ENCODE measurements at places on chromosomes 1 and 21.

- no peak for DNase-seq
These were observed 470.0 kb upstream of the VAMP3 start for GRCh38 chr1:7300893-7301663.

DNA sequence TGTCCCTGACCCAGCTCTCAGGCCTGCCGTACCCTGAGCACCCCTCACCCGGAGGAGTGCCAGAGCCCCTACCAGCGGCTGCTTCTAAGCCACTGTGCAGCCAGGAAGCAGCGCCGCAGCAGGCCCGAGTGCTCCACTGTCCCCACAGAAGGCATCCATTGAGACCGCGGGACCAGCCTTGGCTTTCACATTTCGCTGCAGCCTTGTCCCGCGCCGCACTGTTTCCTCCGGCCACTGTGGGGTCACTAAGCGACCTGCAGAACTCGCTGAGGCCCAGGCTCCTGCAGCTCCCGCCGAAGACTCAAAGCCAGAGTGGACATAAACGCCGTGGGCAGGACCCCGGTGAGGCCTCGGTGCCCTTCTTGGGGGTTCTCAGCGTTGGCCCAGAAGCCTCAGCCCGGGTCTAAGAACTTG, 3.0 kb downstream of the ALX3 start:
- no peak for DNase-seq

GRCh38 chr1:204513117-204513716, 3.0 kb upstream of the MDM4 start:
- DNase-seq, result peak; percentile 51

DNA sequence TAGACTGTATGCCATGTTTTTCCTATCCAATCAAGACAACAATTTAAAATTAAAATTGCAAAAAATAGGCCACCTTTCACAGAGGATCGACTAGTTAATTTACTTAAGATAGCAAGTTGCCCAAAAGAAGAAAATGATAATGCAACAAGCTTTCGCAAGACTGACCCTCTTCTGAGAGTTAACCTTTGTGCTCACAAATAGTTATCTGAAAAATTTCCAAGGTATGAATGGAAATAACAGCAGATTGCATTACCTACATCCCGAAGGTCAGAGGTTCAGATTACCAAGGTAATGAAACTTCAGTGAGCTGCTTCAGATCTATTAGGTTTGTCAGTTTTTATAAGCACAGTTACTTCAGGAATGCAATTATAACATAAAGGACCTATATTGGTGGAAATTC, 298.0 kb downstream of the KCTD3 start:
- no peak for DNase-seq

- no peak for DNase-seq
These were observed 135.8 kb upstream of the B3GALT2 start for GRCh38 chr1:193322211-193322610.

GRCh38 chr1:229153955-229154548, 116.9 kb upstream of the RAB4A start:
- no peak for DNase-seq

DNA sequence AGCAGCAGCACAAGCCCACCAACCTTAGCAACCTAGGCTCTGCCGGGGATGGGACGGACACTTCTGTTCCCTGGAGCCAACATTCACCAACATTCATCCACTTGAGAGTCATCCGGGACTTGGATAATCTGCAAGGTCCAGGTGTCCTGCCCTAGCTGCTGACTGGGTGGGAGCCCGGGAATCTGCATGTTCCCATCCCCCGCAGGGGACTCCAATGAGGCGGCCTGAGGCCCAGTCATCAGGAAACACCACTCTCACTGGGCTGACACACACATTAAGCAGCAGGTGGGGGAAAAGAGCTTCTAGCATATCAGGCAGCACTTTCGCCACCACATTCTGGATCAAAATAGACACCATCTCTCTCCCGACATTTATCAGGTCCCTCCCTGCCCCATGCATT, 38.4 kb upstream of the CCSAP start:
- no peak for DNase-seq

DNA sequence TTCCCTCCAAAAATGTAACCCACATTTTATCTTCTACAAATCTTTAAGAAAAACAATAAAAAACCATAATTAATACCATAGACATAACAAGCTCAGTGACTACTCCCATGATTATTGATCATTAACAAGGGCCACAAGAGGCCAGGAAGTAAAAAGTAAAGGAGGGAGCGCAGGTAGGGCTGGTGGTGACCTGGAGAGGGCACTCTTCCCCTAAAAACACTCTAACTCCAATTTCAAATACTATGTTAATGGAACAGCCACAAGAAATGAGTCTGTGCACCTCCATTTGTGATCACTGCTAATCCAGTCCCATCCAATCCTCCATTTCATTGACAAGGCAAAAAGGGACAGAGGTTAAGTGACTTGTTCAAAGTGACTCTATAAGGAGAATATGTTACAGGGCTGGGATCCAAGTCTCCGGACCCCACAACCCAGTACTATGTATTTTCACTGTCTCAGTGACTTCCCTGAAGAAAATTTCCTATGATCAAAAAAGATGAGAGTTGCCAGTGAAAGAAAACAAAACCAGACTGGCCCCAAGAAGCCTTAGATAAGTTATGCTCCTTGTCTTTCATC, 41.2 kb upstream of the CFAP298 start:
- DNase-seq, result peak; percentile 32

- no peak for DNase-seq
These were observed 9.7 kb downstream of the ZNF362 start for GRCh38 chr1:33265780-33266605.

- DNase-seq, result peak; percentile 62
These were observed 216.4 kb downstream of the LTN1 start for GRCh38 chr21:28776251-28776650.

DNA sequence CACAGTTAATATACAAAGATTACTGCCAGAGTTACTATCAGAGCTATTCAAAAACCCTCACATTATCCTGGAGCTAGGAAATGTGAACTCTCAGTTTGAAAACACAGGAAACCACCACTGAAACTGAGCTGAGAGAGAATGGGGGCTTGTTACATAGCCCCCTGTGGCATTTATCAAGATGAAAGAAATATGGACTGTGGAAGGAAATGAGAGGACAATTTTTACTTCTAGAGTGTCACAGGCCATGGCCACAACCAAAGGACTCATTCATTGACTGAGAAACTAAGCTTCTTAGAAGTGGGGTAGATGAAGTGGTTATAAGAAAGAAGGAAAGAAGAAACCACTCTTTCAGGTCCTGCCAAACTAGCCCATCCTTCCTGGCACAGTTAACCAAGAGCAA, 25.3 kb downstream of the DSTYK start:
- peak; percentile 12 for DNase-seq

- peak; percentile 21 for DNase-seq
These were observed 19.7 kb upstream of the ALDH9A1 start for GRCh38 chr1:165717918-165718515.

DNA sequence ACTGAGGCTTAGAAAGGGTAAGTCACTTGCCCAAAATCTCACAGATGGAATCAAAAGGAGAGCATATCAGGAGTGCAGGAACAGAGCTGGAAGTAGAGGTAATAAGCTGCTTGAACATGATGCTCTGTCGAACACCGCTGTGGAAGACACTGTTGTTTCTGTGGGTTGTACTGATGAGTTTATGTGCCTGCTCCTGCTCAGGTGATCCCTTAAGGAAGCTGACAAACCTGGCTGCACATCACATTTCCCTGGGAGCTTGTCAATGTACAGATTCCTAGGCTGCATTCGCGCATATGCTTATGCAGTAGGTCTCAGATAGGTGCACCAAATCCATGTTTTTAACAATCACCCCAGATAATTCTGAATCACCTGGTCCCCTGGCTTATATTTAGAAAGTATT, 79.7 kb downstream of the ZNF326 start:
- no peak for DNase-seq

DNA sequence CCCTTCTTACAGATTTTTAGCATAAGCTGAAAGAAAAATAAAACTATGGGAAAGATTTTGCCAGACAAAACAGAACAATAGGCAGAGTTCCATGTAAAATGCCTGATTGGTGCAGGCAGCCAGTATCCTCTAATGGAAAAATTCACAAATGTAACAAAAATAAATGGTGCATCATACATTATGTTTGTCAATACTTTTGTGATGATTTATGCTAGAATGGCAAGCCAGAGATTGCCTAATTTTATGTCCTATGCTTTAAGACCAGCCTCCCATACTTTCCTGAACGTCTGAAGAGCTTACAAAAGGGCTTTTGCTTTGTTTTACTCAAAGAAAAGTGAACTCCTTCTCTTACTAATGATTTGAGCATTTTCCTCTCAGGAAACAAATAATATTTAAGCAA, 81.5 kb upstream of the KCNJ15 start:
- DNase-seq, result no peak

- DNase-seq, result peak; percentile 81
These were observed 26.7 kb downstream of the SLC2A1 start for GRCh38 chr1:42931911-42932422.
